ENCODE measurements at places on chromosomes 3 and 15.

DNA sequence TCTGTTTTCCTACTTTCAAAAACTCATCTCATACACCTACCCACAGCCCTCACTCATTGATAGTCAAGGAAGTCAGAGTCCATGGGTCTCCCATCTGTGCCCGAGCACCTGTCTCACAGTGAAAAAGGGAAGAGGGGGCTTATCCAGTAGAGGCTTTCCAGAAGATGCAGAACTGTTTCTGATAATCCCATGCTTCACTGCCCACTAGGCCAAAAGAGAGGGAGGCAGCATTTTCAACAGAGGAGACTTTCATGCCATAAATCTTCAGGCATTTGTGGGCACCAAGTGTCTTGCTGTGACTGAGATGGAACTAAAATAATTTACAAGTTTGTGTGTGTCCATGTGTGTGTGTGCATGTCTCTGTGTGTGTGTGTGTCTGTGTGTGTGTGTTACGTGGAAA lies 117.9 kb upstream of the PHLDB2 start:
- no peak for DNase-seq

GRCh38 chr3:72043204-72044133 lies 258.5 kb upstream of the PROK2 start:
- DNase-seq, result no peak

DNA sequence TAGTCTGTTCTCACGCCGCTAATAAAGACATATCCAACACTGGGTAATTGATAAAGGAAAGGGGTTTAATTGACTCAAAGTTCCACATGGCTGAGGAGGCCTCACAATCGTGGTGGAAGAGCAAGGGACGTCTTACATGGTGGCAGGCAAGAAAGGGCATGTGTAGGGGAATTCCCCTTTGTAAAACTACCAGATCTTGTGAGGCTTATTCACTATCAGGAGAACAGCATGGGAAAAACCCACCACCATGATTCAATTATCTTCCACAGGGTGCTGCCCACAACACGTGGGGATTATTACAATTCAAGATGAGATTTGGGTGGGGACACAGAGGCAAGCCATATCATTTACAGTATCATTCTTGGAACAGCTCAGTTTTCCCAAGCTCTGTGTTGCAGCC lies 268.0 kb downstream of the SUCLG2 start:
- no peak for DNase-seq

DNA sequence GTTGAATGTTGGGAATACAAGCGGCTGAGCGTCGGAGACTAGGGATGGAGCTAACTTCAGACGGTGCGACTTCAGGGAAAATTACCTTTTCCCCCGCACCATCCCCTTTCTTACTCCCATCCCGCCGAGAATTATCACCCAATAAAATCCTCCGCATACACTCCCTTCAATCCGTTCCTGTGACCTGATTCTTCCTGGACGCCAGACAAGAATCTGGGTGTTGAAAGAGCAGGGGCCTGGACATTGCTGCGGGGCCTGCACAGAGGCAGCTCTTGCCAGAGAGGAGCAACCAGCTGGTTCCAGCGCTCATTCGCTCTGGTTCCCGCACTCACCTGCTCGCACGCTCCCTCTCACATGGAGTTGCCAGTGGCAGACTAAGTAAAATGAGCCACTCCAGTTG lies 241.9 kb downstream of the ALCAM start:
- DNase-seq, result no peak

DNA sequence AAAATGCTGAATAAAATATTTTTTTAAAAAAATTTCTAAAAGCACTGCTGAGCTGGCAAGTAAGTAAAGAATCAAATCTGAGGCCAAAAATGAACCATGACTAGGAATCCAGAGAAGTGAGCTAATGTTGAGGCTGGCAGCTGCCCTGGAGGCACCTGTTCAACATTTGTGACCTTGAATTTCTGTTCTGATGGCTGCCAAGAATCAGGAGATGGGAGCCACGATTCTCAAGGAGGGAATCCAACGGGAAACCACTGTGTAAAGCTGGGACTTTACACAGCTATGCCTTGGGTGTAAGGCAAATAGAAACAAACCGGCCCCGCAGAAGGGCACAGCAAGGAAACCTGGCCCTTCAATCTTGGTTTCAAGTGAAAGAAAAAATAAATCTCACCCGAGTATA lies 22.7 kb downstream of the HEG1 start:
- no peak for DNase-seq

- no peak for DNase-seq
Measured at GRCh38 chr15:78097667-78098066, 5.3 kb downstream of the SH2D7 start.

DNA sequence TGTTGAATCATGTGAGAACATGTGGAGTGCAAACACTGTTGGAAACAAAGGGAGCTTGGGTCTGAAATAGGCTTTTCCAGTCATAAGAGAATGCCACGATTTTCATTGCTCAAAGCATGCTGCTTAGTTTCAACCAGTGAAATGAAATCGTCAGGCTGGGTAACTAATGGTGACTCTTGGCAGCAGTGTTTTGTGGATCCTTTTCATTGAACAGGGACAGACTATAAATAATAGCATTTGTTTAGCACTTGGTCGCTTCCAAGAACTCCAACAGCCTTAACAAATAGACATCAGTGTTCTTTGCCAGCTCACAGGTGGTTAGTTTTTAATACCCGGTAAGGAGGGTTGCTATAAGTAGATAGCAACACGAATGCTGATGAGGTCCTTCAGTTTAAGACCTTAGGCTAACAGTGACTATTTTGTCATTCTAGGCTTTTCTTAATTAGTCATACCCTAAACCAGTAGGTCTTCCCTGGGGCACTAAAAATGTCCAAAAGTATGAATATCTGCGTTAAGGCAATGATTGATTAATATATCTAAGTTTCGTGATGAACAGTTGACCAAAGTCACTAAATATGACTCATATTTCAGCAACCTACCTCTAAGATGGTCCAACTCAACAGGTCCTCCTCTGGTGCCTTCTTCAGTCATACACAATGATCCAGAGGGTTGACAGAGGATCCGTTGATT lies 15.8 kb downstream of the TP63 start:
- no peak for DNase-seq

GRCh38 chr15:62474771-62475124 lies 309.7 kb upstream of the C2CD4B start:
- DNase-seq, result no peak

DNA sequence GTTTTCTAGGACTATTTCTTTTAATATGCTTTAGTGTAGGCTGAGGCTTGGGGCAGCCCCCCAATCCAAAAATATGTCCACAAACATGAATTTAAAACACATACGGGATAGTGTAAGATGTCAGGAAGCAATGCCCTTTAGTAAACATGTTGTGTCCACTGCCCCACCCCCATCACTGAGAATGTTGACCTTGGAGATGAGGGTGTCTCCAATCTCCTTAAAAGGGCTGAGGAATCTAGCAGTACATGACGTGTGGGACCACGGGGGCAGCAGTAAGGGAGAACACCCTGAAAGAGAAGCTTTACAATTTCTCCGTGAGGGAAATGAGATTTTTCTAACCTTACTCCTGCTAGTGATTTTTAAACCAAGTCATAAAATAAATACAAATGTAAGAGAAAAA lies 84.7 kb downstream of the SQOR start:
- no peak for DNase-seq

DNA sequence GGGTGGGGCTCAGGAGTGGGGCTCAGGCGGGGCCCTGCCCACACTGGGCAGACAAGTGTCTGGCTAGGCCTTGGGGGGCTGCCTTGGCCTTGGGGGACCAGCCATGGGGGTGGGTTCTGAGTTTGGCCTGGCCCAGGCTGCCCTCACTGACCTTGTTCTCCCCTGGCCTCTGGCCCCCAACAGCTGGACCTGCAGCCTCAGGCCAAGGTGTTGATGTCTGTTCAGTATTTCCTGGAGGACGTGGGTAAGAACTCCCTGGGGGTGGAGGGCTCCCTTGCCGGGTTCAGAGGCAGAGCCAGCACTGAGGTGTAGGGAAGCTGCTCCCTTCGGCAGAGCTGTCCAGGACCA lies 20.0 kb downstream of the PRKCD start:
- no peak for DNase-seq

- DNase-seq, result no peak
Measured at GRCh38 chr3:119375106-119375505, 80.9 kb downstream of the ARHGAP31 start.

GRCh38 chr3:126449621-126450051 lies 26.1 kb downstream of the ZXDC start:
- no peak for DNase-seq

DNA sequence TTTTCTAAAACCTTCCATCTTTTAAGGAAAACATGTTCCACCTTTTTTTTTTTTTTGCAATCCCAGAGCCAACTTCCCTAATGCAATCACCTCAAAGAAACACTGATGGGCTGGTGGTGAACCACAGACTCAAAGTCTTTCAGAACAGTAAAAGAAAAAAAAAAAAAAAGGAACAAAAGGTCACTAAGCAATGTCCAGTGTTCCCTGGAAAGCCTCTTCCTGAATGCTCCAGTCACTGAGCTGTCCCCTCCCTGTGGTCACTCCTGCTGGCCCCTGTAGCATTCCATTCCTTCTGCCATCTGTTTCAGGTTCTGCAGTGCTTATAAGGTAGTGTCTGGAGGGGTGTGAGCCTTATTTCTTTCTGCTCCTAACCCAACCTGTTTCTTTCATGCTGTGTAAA lies 53.3 kb downstream of the AAGAB start:
- DNase-seq, result no peak

DNA sequence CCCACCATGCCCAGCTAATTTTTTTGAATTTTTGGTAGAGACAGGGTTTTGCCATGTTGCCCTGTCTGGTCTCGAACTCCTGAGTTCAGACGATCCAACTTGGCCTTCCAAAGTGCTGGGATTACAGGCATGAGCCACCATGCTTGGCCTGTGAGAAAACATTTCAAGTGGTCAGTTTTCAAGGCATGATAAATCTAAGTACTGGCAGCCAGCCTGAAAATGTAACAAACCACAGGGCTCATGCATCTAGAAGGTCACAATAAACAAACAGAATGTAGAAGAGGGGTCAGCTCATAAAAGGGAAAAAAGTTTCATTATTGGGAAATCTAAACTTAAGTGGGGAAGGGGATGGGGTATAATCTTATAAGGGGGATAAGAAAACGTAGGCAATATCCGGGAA lies 39.9 kb downstream of the PPCDC start:
- DNase-seq, result no peak

GRCh38 chr3:101932326-101933068 lies 83.2 kb downstream of the NFKBIZ start:
- DNase-seq, result no peak

DNA sequence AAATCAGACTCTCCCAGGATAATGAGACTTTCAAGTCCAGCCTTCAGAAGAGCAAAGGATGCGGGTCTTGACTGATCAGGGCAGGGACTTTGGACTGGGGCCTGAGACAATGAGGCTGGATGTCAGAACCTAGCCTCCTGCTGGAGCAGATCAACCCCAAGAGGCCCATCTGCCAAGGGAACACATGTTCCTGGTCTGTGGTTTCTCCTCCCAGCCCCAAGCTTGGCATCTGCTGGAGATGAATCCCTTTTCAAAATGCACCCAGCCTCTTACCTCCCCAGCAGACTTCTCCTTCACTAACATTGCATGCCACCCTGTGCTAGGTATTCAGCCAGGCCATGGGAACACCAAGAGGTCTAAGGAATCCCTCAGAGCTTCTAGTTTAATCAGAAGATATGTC lies 43.7 kb upstream of the MFGE8 start:
- no peak for DNase-seq

- DNase-seq, result no peak
Measured at GRCh38 chr3:37520907-37521341, 340.8 kb upstream of the CTDSPL start.

- DNase-seq, result no peak
Measured at GRCh38 chr3:50354186-50354764, 3.6 kb downstream of the CYB561D2 start.

- DNase-seq, result no peak
Measured at GRCh38 chr3:9280451-9281219, 31.2 kb upstream of the SRGAP3 start.

GRCh38 chr3:188817935-188818269 lies 353.9 kb upstream of the TPRG1 start:
- DNase-seq, result no peak

DNA sequence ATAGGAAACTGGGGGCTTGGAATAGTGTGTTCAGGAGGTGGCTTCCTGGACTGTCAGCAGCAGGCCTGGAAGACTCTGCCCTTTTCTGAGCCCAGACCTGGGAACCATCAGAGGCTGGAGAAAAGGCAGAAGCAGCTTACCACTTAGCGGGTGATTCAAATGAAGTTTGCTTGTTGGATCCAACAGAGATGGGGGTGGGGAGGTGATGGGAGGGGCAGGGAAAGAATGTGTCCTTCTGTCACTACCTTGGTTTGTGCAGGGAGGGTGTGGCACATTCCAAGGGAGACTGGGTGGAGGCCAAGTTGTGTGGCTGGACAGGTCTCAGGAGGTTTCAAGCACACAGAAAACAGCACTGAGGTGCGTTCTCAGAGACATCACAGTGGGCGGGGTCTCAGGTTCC lies 58.8 kb downstream of the TRAK1 start:
- no peak for DNase-seq

- DNase-seq, result no peak
Measured at GRCh38 chr3:36904641-36905040, 40.2 kb downstream of the TRANK1 start.

GRCh38 chr3:45139372-45140140 lies 6.6 kb downstream of the CDCP1 start:
- DNase-seq, result no peak

DNA sequence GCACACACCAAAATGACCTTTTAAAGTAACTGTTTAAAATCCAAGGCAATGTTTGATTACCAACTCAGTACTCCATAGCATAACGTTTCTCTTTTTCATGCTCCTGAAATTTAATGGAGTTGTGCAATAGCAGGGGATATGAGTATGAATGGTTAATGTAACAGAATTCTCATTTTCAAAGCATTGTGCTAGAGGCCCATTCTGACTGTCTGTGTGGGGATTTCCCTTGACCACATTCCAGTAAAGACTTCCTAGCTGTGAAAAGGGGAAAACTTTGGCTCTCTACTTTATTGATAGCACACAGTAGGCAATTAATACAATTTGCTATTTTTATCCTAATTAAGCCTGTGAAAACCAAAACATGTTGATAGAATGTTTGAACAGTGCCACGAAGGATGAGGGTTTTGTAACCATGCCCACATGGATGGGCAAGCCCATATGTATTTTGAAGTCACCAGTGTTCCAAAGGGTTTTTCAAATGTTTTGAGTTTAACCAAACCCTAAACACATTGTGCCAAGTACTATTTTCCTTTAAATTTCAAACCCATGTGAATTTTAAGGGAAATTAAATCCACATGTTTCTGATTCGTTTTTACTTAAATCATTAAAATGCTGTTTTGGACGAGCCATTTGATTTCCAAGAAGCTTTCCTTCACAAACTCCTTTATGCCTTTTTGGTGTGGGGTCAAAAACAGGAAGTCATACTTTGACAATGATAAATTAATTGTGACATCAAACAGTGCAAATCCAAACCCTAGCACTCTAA lies 261.2 kb downstream of the SHOX2 start:
- DNase-seq, result no peak

Data from GDM1 (cell line).